ENCODE measurements at places on chromosomes 3 and 15.

DNA sequence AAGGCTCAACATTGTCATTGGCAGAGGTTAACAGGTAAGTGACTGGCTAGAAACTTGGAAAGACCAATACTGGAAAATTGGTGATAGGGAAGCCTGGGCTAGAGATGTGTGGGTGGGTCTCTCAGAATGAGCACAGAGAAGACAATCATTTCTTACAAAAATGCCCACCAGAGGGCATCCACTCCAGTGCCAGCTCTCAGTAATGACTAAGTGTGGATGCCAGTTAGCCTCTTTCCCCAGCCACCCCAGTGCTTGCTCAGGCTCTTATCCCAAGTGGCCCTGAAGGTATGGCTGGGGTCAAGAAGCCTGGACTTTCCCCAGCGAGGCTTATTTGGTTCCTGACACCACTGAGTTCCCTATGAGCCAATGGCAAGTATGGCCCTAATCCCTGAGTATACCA is 115.9 kb upstream of the ST8SIA2 start:
- DNase-seq, result no peak

DNA sequence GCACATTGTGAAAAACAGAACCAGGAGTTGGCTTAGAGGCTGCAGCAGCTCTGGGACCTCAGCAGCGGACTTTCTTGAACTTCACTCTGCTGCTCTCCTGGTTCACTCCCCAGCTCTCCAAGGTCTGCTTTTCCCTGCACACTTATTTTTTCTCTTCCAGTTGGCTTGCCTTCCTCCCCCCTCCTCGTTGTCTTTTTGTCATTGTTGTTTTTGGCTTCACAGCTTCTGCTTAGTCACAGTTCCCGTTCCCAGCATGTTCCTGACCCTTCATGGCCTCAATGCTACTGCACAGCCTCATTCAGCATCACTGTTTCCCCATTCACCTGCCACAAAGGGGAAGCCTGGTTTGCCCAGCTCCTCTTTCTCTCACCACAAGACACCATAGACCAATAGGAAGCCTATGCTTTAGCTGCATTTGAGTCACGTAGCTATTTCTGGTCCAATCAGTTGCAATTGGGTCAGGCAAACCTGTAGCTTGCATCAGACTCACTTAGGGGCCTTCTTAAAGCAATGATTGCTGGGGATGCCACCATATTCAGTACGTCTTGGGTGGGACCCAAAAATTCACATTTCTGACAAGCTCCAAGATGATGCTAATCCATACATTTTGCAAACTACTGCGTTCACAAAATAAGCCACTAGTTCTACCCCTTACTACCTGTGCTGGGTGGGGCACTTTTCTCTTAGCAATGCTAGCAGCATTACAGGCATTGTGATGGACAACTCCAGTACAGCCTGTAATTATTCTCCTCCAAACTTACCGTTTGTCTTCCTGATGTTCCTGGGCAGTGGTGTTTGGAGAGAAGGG is 7.8 kb upstream of the SUMF1 start:
- no peak for DNase-seq

GRCh38 chr3:38957296-38957695 is 94.4 kb downstream of the SCN11A start:
- DNase-seq, result no peak

DNA sequence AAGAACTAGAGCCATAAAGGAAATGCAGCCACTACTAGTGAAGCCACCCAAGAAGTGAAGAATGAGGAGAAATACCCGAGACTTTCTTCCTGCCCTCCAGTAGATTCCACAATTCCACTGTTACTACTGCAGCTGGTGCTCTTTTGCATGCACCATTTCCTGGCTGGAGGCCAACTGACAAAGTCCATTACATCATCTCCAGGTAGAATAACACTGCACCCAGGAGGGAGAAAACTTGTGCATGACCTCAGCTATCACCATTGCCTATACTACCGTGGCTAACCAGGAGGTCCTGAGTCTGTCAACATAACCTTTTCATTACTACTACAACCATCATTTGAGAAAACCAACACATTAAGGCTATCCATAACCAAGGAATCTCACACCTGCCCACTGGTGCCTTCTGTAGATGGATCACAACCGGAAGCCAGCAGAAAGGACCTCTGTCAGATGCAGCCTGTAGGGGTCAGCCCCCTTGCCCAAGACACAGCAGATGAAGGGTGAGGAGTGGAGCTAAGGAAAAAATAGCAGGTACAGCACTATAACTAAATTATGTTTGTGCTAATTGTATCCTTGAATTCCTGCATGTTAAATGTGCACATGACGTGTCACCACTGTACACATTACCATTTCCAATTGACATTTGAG is 200.8 kb upstream of the C2CD4B start:
- DNase-seq, result no peak

GRCh38 chr3:161556941-161557340 is 60.3 kb downstream of the OTOL1 start:
- DNase-seq, result no peak

DNA sequence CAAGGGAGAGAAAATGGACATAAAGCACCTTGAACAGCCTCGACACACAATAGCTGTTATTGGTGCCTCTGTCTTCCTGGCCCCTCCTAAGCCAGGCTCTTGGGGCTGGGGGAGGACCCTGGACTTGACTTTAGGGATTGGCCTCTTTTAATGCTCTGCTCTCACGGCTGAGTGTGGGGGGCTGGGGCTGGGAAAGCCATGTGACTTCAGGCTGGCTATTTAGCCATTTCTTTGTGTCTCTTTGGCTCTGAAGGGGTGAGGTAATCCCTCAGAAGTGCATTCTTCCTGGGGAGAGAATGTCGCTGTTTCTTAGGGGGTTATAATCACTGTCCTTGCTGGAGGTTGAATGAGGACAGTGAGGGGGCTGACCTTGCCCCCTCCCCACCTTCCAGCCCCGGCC is 26.2 kb downstream of the MAGEF1 start:
- no peak for DNase-seq

DNA sequence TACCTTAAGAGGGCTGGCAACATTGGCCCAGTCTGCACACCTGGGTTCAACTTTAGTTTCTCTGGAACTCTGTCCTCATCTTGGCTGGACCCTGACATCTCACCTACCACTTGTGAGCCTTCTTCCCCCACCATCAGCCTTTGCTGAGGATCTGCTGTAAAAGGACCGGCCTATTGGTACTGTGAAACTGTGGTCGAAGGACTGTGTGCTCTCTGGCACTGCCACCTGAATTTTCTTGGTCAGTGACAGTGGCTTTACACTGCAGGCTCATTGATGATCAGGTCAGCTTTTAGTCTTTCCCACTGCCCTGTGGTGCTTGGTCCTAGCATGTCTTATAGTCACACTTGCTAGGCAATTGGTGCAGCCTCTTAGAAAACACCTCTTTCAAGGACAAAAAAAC is 86.9 kb downstream of the PEX5L start:
- no peak for DNase-seq

DNA sequence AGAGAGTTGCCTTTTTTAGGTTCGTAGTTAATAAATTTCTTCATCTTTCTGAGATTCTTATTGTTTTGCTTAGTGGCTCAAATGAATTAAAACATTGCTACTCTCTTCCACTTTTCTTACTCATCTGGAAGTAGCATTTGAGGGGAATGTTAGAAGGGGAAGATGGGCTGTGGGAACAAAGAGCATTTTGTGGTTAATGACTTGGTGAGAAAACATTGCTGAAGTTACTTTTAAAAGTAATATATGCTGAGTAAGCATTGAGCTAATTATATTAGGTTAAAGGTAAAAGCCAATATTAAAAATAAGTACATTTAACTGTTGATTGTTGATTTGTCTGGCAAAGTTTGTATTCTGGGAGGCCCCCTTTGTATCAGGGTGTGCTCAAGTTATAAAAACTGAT is 5.7 kb downstream of the MORF4L1 start:
- DNase-seq, result no peak

GRCh38 chr15:67822537-67823313 is 2.6 kb upstream of the SKOR1 start:
- no peak for DNase-seq

- DNase-seq, result no peak
These were observed 768.7 kb downstream of the TBL1XR1 start for GRCh38 chr3:176428552-176428951.

- DNase-seq, result no peak
These were observed 82.8 kb downstream of the PPARG start for GRCh38 chr3:12371525-12372140.

DNA sequence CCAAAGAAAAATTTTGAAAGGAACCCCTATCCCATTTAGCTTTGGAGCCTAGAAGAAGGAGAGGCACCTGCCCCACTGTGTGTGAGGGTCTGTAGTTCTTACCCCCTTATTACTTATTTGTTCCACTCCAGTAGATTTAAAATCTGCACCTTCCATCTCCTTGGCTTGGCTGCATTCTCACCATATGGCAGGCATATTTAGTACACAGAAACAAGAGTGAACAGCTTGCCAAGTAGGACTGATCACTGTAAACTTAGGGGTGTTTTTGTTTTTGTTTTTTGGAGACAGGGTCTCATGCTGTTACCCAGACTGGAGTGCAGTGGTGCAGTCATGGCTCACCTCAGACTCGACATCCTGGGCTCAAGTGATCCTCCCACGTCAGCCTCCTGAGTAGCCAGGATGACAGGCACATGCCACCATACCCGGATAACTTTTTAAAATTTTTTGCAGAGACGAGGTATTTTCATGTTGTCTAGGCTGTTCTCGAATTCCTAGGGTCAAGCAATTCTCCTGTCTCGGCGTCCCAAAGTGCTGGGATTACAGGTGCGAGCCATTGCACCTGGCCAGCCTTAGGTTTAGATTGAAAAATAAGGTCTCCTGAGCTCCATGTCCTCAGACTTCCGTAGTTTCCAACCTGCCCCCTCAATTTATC is 14.1 kb upstream of the ANXA2 start:
- no peak for DNase-seq

- DNase-seq, result no peak
These were observed 448.2 kb upstream of the CCDC54 start for GRCh38 chr3:106929081-106929480.

DNA sequence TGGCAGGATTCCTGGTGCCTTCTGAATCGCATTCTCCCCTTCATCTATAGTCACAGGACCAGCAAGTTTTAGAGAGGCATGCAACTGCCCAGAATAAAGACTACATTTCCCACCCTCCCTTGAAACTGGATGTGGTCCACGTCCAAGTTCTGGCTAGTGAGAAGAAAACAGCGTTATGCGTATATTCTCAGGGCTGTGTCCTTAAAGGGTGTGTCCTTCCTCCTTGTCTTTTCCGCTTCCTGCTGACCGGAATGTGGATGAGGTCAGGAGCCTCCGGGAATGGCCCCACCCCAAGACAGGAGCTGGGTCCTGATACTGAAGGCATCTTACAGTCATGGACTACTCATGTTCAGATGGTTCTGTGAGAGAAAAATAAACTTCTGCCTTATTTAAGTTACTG is 20.2 kb downstream of the CHST2 start:
- no peak for DNase-seq

DNA sequence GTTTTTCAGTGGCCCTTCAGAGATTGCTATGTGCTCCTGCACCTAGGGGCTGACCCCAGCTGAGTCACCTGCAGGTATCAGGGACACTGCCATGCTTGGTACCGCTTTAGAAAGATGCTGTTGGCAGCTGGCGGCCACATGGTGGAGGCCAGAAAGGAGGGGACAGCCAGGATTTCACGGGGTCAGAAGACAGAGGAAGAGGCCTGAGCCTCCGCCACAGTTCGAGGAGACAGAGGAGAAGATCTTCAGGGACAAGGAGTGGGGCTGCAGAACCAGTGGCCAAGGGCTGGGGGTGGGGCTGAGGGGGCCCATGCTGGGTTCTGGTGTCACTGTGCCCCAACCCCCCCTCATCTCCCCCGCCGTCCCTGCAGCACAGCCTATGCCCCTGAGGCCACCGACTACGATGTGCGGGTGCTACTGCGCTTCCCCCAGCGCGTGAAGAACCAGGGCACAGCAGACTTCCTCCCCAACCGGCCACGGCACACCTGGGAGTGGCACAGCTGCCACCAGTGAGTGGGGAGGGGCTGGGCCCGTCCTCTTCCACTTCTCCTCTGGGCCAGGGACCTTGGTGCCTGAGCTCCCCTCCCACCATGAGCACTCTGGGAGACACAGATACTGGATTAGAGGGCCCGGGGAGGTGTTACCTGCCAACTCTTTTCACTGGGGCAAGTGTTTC is 19.9 kb downstream of the LOXL1 start:
- DNase-seq, result no peak

DNA sequence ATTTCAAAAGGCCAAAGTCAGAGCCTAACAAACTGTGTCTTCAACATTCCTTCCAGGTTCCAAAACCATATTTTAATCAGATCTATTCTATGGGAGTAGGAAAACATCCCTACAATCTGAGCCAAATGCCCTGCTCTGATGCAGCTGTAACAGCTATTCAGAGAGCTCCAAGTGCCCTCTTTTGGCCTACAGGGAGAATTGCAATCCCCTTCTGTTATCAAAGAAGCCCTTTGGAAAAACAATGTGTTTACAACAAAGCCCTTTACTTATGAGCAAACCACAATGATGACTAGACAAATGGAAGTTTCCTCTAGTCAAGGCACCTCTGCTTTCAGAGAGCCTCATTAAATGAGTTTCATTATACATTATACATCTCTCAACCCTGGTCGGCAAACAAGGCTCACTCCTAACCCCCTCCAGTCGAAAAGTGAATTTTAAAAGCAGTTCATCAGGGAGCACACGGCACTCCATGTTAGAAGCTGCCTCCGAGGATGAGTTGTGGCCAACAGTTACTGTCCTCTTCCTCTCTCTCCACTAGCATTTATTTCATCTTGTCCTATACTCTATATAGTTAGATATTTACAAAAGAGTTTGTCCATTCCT is 42.6 kb upstream of the TMCO5A start:
- no peak for DNase-seq

DNA sequence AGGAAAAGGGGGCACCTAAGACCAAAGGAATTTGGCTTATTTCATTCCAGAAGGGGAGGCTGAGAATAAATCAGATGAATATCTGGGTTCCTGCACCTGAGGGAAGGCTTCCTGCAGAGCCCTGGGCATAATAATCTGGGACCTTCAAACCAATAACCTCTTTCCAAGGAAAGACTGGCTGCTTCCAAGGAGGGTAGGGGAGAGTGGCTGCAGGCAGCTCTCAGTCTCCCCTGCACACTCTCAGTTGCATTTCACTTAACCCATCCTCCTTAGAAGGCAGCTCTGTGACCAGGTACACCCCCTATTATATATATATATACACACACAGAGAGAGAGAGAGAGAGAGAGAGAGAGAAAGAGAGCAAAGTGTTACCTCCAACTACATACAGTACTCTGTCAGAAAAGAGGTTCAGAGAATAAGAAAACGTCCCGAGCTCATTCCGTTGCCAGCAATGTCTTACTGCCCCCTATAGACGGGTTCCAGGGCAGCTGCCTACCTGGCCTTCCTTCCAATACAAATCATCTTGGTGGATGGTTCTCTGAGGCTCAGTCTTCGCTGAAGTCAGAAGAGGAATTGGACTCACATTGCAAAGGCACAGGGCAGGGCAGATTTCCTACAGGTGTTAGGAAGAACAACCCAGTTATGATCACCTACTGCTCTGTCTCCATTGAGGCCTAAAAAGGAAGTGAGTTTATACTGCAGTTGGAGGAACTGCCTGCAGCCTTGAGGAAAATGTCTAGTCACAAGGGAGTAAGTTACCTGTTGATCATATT is 26.1 kb downstream of the CAPN3 start:
- DNase-seq, result no peak

DNA sequence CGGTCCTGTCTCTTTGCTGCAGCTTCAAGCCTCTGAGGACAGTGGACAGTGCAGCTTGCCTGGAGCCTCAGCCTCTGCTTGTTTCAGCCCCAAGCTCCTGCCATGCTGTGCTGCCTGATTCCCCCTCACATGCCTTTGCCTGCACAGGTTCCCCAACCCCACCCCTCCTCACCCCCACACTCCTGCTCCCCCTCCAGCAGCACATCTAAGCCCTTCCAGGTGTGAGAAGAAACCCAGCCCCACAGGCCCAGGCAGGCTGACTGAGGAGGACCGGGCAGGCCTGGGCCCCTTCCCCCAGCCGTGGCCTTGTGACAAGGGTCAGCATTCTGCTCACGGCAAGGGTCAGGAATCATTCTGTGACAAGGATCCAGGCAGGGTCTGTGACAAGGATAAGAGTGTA is 22.8 kb downstream of the VIPR1 start:
- no peak for DNase-seq
